Caco-2 (cell line): ENCODE measurements at places on chromosomes 7 and 10.

- DNase-seq = no peak
Measured at GRCh38 chr7:52826515-52827265, 208.7 kb upstream of the POM121L12 start.

GRCh38 chr10:32337350-32337749, 9.6 kb downstream of the EPC1 start:
- no peak for DNase-seq

GRCh38 chr7:135678612-135679575, 16.6 kb downstream of the STMP1 start:
- no peak for DNase-seq

DNA sequence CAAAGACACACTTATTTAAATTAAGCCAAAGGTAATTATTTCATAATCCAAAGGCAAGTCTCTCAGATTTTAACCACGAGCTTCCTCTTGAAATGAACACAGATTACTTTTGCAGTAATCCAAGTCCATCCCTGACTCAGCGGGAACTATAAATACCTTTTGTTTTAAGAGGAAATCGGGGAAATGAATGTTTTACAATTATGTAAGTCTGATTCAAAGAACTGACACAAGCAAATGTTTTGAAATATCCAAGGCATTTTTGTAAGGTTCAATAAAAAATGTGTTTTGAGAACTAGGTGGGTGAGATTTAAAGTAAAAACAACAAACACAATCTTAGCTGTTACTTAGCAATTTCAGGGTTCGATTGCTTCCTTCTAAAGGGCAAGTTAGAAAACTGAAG, 179.8 kb upstream of the ASAH2 start:
- DNase-seq = no peak
